GOT3 (cell line): ENCODE measurements at places on chromosomes 6 and 20.

GRCh38 chr6:150343434-150343833 is 25.4 kb upstream of the IYD start:
- no peak for DNase-seq

GRCh38 chr20:36812594-36813463 is 39.3 kb upstream of the DSN1 start:
- DNase-seq, result no peak

DNA sequence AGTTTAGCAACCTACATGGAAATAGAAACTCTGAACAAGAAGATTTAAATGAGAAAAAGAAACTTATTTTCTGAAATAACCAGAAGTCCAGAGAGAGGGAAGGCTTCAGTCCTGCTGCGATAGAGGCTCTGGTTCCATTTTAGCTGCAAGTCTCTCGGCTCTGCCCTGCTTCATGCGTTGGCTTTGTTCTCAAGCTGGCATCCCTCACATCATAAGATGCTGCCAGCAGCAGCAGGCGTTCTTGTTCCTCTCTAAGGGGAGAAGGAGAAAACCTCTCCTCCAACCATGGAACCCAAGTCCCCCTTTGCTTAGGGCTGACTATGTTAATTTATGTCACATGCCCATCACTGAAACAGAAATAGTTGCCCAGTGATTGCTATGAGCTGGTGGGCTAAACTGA is 46.4 kb upstream of the PMEPA1 start:
- no peak for DNase-seq

DNA sequence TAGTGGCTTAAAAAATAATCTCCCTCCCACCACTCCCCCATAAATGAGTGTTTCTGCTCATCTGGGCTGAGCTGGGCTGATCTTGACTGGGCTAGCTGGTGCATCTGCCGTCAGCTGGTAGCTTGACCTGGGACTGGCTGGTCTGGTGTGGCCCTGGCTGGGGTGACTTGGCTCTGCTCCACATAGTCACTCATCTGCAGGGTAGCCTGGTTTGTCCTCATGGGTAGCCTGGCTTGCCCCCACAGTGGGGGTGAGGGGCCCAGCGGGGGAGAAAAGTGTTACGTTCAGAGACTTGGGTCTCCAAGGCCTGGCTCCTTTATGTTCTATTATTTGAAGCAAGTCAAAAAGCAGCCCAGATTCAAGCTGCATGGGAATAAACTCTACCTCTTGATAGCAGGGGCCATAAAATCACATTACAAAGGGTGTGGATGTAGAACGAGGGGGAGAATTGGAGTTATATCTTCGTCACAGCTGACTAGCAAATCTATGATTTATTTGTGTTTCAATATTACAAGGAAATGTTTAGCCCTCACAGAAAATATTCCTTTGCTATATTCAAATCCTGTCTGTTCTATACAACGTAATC is 32.9 kb downstream of the EDN3 start:
- no peak for DNase-seq

GRCh38 chr20:63703976-63704748 is 3.6 kb downstream of the ARFRP1 start:
- no peak for DNase-seq

GRCh38 chr6:13708736-13709135 is 2.9 kb downstream of the RANBP9 start:
- no peak for DNase-seq

DNA sequence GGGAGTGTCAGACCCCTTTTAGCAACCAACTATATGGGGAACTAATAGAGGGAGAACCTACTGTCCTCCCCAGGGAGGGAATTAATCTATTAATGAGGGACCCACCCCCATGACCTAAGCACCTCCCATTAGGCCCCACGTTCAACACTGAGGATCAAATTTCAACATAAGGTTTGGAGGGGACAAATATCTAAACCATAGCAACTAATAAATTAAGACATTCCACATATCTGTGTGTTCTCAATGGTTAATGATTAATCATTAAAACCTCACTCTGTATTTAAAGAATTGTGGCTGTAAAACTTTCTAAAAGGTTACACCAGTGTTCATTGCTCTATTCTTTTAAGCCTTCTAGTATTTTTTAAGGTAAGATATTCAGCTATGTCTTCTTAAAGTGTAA is 500.4 kb upstream of the SULF2 start:
- no peak for DNase-seq

DNA sequence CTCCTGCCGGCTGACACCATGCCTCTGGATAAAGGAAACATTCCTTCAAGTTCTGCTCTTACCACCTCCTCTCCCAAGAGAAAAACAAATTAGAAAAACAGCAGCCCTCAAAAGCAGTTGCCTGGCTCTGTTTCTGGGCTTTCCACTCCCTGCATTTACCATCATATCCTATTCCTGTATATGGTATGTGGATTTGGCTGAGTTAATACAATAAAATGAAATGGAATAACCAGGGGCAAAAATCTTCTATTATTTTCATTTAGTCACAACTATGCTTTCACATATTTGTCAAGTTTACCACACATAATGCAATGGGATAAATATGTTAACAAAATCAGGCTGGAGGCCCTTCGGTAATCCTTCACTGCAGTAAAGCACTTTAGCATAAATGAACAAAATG is 34.3 kb downstream of the COL12A1 start:
- no peak for DNase-seq

GRCh38 chr20:10719740-10720385 is 46.1 kb upstream of the JAG1 start:
- no peak for DNase-seq

DNA sequence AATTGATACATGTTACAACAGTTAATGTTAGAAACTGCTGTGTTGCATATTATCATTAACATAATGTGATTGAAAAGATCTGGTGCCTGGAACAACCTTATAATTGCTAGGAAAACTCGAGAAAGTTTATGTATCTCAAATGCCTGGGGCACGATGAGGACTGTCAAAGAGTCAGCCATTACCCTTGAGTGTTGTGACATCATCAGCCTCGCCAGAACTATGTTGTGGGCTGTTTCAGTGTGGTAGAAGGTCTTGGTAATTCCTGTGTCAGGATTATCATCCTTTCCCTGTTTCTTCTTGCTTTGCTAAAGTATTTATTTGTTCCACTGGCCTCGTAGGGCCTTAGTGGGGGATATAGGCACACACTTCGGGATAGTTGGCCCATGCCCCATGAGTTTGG is 185.1 kb downstream of the DTNBP1 start:
- no peak for DNase-seq

DNA sequence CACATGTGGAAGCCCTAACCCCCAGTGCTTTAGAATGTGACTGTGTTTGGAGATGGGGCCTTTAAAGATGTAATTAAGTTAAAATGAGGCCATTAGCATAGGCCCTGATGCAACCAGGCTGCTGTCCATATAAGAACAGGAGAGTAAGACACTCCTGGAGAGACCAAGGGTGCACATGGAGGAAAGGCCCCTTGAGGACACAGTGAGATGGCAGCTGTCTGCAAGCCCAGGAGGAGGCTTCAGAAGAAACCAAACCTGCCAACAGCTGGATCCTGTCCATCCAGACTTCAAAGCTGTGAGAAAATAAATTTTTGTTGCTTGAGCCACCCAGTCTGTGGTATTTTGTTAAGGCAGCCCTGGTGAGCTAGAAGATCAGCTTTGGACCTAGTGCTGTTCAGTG is 16.8 kb upstream of the SNRPB2 start:
- no peak for DNase-seq

GRCh38 chr6:125314009-125314581 is 12.3 kb upstream of the HDDC2 start:
- DNase-seq, result peak; percentile 10

DNA sequence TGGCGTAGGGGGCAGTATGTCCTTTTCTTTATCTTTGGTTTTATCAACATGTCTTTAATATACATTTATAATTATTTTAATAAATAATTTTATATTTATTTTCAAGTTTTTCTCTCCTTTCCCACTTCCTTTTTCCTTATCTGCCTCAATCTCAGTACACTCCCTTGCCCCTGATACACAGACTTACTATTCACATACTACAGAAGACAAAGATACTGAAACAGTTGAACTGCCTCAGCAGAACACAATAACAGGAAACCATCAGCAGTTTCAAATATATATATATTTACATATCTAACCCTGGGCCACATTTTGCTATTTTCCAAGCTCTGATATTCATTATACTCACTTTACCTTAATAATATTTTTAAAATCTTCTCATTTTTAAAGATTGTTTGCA is 19.8 kb downstream of the IBTK start:
- DNase-seq, result no peak

DNA sequence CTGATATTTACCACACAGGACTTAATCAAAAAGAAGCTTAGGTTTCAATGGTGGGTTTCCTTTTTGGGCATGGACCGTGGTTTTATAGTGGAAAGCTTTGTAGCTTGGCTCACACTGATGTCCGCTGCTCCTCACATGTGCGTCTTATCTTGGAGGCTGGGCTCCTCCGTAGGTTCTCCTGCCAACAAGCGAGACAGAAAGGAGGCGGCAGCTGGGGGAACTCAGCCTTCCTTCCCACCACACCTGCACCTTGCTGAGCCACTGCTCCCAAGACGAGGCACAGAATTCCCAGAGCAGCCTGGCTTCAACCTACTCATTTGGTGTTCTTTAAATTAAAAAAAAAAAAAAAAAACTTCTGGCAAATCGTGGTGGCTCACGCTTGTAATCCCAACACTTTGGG is 235.5 kb upstream of the QKI start:
- no peak for DNase-seq

GRCh38 chr6:20698675-20699074 is 164.4 kb downstream of the CDKAL1 start:
- no peak for DNase-seq

- no peak for DNase-seq
These were observed 19.2 kb upstream of the PTGIS start for GRCh38 chr20:49587111-49587570.

DNA sequence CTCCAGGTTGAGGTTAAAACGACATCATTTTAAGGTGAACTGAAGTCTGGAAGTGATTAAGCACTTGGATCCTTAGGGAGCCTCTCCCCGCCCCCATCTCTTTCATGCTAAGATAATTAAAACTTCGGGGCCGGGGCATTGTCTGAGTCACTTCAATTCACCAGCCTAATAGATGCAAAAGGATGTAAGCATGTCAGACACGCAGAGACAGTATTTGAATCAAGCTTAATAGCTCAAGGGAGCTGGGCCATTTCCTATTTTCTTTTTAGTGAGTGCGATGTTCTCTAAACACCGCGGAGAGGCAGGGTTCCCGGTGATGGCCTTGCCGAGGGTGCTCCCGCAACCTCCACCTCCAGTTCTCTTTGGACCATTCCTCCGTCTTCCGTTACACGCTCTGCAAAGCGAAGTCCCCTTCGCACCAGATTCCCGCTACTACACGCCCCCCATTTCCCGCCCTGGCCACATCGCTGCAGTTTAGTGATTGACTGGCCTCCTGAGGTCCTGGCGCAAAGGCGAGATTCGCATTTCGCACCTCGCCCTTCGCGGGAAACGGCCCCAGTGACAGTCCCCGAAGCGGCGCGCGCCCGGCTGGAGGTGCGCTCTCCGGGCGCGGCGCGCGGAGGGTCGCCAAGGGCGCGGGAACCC is 516 bp upstream of the IRF4 start:
- DNase-seq, result no peak

DNA sequence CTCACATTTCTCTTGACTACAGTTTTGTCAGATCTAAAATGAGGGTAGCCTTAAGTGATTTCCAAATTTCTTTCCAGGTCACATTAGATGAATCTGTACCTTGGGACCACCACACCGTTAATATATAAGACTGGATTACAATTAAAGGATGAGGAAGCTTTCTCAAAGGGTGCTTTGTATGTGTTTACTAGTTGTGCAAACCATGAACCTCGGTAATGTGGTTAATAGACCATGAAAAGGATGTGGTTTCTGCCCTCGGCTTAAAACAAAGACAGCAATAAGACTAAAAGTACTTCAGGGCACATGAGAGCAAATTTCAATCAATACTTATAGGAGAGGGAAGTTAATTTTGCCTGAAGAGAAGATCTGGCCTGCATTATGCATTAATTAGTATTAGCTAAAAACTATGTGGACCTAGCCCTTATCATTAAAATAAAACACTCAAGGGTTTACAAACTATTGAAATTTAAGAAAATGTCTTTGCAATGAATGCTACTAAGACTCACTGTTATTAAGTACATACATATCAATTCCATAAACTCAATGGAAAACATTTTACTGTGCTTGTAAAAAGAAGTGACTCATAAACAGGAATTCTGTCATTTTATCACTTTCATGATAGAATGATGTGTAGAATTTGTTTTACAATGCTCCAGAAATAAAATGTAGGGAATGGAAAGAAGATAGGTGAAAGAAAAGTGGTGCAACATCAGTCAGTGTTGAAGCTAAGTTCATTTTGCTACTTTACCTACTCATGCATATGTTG is 936 bp upstream of the TMX4 start:
- no peak for DNase-seq

GRCh38 chr6:156256161-156256560 is 521.0 kb upstream of the ARID1B start:
- no peak for DNase-seq

DNA sequence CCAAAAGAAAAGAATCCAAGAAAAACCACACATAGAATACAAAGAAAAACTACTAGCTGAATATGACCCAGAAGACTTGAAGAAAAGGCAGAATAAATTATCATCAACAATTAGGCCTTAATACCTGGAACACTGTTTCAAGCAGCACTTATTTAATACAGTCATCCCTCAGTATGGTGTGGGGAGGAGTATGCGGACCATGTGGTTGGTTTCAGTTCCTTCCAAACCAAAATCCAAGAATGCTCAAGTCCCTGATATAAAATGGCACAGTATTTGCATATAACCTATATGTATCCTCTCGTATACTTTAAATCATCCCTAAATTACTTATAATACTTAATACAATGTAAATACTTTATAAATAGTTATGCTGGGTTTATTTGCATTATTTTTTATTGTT is 16.1 kb downstream of the CDK19 start:
- DNase-seq, result no peak

GRCh38 chr6:29336269-29336668 is 32.4 kb downstream of the OR5V1 start:
- DNase-seq, result no peak
